ENCODE measurements at places on chromosomes 2 and 18. TPM values are rescaled to one million over a fixed set of nuclear protein-coding genes. Genes with fewer than 3 reads are reported as not detected.

DNA sequence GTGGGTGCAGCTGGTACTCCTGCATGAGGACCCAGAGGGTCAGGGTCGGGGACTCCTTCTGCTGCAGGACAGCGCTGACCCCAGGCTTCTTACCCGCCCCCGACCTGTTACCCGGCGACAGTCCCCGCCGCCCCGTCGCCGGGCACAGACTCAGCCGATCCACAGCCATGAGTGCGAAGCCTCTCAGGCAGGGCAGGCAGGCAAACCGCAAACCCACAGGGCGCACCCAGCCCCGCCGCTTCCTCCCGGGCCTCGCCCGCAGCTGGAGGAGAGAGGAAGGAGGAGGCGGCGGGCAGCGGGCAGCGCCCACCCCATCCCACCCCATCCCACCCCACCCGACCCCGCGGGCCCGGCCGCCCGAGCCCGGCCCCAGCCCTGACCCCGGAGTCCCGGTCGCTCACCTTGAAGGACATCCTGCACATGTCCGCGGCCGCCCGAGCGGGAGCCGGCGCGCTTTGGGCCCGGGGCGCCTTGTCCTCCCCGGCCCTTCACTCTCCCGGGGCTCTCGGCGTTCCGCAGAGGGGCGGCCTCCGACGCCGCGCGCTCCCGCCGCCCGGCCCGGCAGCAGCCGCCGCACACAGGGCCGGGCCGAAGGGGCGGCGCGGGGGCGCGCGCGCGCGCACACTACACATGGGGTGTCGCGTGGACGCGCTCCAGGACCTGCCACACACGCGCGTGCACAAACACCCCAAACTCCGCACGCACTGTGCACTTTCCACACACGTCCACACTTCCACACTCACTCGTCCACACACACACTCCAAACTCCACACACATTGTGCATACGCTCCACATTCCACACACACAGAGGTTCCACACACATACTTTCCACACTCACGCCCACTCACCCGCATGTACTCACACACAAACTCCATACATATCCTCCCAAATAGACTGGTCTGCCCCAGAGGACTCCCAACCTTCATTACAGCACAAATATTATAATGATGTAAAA lies at the start of gene ANKRD29:
Gene ANKRD29, minus strand, starts transcription at position 603 of the 955 bp plus-strand sequence. Its CDS starts 181 bp downstream, at position 422.
- peak within 1 kb of the TSS; percentile 7 for H3K27ac ChIP-seq
- peak within 1 kb of the TSS; percentile 73 for H3K4me3 ChIP-seq
- peaks cover 12% of the 10 kb centered on the region for H3K4me1 ChIP-seq
- DNase-seq = peak; percentile 35

DNA sequence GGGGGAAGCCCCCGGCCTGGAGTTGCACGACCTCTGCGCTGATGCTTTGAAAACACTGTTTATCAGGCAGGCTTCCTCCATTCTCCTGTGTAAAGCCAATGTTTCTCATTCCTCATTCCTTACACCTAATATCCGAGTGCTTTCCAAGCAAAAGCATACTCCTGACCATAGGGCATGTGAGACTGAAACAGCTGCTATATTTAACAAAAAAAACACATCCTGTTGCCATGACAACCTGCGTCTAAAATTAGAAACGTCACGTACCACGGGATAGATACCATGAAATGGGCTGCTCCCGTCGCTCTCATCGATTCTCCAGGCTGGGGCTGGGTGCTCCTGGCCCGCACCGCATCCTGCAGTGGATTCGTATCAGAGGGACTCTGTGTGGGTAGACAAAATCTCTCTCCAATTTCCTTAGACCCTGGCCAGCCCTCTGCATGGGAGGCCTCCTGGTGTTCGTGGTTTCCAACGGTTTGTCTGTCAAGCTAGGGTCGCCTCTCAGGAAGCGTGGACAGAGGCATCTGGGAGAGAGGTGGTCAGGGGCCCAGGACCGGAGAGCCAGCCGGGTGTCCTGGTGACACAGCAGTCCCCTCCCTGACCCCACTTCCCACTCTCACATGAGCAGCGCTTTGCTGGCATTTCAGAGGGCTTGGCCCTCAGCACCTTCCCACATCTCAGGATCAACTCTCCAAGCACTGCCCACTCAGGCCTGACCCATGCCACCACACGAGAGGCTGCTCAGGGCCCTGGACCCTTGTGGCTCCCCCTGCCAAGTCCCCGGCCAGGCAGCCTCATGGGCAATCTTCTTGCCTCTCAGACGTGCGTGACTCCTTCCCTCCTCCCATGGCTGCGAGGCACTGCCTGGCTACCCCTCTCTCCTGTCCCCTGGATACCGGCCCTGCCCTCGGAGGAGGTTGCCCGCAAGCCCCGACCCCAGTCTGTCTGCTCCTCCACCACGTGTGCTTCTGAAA lies 268.1 kb downstream of the NDUFA10 start:
- no peak overlapping the region for H3K27ac ChIP-seq
- DNase-seq = no peak
- peaks cover 50% of the 10 kb centered on the region for H3K27me3 ChIP-seq
- no peaks in the 10 kb centered on the region for H3K4me1 ChIP-seq
- H3K36me3 ChIP-seq = no peaks in the 10 kb centered on the region

SERPINB4 gene
- not detected for total RNA-seq

AMER3 gene
- total RNA-seq = not detected
